ENCODE measurements at places on chromosomes 5 and 9.

DNA sequence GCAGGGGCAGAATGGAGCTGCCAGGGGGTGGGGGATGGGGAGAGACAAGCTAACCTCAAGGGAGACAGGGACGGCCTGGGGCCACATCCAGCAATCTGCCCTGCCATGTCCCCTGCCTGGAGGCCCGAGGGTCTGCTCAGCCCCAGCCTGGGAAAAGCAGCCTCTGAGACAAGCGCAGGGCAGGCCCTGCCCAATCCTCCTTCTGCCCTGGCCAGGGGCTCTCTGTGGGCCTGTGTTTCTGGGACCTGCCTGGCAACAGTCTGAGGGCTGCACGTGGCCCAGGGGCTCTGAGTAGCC lies 13.9 kb upstream of the QSOX2 start:
- no peak for DNase-seq

- no peak for DNase-seq
These were observed 128.0 kb upstream of the MSX2 start for GRCh38 chr5:174596429-174596828.

DNA sequence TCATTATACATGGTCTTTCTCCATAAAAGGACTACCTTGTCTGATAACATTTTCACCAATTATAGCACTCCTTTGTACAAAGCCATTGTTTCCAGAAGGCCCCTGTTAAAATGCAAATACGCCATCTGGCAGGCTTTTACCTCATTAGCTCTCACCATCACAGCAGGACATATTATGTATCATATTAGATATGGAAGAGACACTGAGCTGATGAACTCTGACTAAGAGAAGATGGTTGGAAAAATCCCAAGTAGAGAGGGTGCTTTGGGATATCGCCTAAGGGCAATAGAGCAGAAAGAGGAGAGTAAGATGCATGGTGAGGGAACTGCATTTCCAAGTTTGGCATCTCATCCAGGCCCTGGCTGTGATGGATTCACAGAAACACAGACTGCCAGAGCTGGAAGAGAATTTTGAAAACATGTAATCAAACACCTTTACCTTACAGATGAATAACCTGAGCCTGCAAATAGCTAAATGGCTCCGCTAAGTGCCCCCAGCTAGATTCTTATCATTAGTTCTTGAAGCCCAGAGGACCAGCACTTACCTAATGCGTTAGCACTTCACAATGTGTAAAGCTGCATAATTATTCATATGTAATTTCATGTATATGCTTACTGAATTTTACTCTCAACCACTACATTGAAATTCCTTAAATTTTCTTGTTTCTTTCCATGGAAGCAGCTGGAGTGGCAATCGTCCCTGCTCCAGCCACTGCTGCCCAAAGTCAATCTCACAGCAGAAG lies 393.6 kb upstream of the IZUMO3 start:
- DNase-seq, result no peak

DNA sequence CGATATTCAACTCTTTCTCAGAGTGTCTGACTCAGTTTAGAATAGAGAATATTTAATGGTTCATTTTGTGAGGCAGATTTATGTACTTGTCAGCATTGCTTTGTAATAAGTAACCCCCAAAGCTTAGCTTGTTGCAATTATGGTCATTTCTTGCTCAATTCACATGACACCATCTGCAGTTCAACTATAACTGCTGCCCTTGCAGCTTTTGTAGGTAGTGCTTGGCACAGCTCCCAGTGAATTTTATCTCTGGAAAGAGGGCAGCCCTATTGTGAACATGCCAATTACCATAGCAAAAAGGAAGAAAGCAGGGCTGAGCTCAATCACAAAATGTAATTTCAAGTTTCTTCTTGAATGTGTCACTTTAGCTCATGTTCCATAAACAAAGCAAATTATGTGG lies 1587.7 kb upstream of the ACO1 start:
- DNase-seq, result no peak

GRCh38 chr5:111134087-111134486 lies 41.9 kb downstream of the WDR36 start:
- no peak for DNase-seq

DNA sequence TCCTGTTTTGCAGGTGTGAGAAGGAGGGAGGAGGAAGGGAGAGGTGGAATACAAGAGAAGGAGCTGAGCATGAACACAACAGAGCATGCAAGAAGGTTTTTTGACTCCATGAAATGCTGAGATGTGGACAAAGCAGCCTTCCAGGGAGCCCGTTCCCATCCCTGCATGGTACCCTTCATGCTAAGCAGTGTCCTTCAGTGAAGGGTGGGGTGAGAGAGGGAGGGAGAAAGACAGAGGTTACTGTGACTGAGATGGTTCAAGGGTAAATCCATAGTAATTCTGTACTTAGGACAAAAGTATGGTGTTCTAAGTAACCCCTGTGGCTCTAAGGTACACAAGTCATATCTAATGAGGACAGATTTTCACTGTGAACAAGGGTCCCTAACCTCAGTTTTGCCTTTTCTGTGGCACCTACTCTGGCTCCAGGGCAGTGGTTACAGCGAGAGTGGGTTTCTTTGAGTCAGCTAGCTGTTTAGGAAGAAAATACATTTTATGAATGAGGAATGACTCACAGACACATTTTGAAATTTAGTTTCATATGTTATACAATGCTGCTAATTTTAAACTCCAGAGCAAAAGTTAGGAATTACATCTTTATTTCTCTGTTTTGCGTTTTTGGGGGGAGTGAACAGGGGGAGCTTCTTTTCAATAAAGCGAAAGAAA lies 184.9 kb upstream of the SLC12A2 start:
- DNase-seq, result no peak

GRCh38 chr9:85420750-85421149 lies 321.0 kb downstream of the AGTPBP1 start:
- no peak for DNase-seq

- no peak for DNase-seq
These were observed 19.1 kb upstream of the JADE2 start for GRCh38 chr5:134506054-134507039.

DNA sequence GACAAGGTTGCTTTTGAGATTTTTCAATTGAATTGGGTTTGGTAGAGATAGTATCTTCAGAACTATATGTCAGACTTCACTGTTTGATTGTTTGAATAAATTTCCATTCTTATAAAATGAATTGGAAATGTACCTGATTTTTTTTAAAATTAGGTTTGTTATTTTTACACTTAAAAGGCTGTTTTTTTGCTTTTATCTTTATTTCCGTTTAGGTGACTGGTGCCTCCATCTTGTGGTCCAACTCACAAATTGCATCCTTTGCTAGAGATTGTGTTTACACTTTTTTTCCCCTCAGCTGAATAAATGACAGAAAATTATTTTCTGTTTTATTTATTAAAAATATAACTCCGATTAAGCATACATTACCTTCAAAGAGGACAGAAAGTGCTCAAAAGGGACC lies 15.6 kb downstream of the NDUFAF2 start:
- DNase-seq, result no peak
